ENCODE measurements at places on chromosomes 7 and 10.
A peak's percentile ranks its signal among the peaks of the same experiment; 100 is the strongest.

DNA sequence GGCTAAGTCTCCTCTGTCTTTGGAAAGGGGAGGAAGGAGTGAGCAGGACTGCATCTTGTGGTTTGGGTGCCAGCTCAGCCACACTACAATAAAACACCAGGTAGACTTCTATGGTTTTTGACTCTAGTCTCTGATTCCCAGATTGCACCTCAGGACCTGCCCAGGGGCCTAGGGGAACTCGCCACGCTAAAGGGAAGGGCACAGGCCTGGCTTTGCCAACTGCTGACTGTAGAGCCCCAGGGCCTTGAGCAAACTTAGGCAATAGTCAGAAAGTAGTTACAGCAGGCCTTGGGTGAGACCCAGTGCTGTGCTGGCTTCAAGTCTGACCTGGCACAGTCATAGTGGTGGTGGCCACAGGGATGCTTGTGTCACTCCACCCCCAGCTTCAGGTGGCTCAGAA is 24.2 kb upstream of the PRR15 start:
- DNase-seq, result no peak

- DNase-seq, result no peak
These were observed 134.0 kb upstream of the NPS start for GRCh38 chr10:127415116-127415515.

GRCh38 chr7:7867846-7868571 is 100.6 kb upstream of the GLCCI1 start:
- DNase-seq, result peak; percentile 30

DNA sequence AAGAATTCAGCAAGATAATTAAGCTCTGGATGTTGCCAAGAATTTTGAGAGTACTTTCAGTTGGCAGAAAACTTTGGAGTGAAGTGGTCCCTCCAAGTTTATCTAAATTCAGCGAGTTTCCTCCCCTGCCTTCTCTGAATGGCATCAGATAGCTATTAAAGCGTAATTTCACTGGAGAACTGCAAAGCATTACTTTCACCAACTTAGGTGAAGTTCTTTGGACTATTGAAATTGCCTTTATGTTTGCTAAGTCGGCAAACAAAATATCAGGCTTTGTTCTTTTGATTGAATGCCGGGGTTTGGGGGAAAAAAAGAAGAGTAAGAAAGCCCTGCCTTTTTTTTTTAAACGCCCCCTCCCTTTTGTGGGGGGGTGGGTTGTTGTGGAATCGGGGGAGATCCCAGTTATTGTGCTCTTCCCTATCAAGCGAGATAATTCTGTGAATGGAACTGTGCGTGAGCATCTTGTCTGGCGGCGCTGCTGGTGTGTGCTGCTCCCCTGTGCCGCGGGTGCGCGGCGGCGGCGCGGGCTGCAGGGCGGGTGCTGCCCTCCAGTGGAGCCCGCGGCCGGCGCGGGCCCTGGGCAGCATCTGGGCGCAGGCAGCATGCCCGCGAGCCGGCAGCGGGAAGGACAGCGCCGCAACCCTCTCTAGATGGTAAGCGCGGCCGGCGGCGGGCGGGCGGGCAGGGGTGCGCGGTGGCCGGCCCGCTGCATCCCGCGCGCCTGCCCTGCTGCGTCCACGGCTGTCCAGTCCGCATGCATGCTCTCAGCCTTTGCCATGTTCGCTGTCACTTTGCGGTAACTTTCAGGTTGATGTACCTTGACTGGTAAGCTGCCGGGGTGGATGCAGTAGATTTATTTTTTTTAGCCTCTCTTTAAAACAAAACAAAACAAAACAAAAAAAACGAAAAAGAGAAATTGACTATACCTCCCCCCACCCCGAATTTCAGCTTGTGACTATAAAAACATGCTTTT is 176.5 kb downstream of the TCF7L2 start:
- peak; percentile 95 for DNase-seq

DNA sequence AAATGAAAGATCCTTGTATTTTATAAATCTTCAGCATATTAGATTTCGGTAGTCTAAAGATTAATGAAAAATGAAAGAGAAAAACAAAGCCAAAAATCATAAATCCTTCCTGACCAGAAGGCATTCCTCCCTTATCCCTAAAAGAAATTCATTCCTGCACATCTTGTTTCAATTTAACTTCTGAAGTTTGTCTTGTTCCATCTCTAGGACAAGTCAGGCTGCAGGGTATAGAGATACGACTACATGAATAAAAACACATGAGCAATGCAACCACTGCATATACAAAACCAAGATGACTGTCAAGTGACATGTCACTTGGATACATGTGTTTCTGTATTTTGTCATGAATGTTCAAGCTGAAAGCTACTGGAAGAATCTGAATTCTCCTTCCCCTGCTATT is 214.9 kb downstream of the JAZF1 start:
- no peak for DNase-seq

DNA sequence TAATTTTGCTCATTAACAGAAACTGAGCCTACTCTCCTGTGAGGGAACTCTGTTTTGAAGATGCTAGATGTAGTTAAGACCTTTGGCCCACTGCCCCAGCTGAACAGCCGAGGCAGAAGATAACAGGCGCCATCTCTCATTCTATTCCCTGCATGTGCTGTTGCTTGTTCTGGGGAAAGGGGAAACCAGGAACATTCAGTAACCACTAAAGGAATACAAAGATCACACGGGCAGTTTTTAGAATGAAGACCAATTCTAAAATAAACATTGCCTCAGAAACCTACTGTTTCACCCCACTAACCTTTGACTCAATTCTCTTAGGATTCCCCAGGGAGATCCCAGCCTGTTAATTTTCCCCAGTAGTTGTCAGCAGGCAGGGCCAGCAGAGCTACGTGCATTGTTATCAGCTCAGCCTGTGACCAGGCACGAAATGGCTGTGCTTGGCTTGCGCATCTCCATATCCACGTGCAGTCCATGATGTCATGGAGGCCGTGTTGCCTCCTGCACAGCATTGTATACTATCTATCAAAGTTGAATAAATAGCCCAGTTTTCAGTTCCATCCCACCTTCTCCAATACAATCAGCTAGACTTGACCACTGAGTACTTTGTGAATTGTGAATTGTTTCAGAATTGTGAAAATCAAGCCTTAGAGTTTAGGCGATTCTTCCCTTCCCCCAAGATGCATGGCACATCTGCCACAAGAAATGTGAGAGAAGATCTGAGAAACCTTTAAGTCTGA is 36.0 kb downstream of the ANK3 start:
- no peak for DNase-seq

DNA sequence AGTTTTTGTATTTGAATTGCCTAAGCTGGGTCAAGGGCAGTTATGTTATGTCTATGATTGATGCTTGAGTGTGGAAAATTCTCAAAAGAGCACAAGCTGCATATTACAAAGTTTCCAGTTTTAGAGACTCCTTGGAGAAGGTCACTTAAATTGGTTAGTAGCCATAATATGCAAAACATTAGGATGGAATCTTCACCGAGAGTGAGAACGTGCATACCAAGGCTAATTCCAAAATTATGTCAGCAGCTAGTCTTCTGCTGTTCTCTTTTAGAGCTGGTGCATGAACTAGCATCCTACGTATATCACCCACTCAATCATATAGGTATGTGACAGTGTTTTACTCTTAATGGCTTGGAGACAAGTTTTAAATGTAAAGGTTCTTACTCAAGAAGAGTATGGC is 49.2 kb downstream of the MKX start:
- no peak for DNase-seq

DNA sequence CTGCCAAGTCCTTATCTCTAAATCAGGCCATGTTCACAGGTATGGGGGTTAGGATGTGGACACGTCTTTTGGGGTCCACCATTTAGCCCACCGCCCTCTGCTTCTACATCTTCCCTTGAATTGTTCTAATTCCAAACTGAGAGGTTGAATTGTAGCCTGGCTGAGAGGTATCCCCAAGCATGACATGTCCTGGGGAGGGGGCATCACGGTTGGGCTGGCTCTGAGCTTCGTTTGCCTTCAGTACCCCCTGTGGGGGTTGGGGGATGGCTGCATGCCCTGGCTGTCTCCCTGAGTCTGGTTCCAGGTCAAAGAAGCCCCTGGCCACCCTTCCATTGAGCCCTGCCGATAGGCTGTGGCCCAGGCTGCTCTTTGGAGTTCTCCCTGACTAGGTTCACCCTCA is 204.6 kb downstream of the GLRX3 start:
- DNase-seq, result no peak

DNA sequence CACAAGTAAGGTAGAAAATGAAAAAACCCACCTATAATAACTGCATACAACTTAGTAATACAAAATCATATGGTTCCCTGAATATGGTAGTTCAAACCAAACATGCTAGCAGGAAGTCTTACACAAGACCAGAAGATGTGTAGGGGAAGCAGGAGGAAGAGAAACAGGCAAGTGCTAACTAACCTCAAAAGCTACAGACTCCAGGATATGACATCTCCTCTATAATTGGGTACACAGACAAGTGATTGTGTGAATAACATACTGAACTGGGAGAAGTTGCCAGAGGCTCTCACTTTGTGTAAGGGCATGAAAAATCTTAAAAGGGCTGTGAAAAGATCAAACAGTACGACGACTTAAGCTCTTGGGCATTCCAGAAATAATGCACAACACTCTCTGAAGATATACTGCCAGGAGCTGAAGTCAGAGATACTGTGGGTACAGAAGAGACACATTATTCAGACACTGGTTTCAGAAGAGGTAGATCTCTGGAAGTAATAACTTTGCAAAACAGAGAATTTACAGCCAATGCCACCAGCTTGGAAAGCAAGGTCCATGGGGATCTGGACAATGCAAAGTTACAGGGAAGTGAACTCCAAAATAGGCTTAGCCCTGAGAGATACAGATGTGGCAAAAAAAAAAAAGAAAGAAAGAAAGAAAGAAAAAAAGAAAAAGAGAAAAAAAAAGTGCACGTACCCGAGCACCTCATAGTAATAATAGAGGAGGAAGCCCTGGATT is 767.2 kb downstream of the TNS3 start:
- DNase-seq, result no peak
